Kidney epithelial cell (primary cell): ENCODE measurements at places on chromosomes 7 and 10. TPM values are rescaled to one million over a fixed set of nuclear protein-coding genes. Genes with fewer than 3 reads are reported as not detected.
A peak's percentile ranks its signal among the peaks of the same experiment; 100 is the strongest.

MACC1 gene
- 57.5 and 61.7 TPM in 2 replicates for total RNA-seq

GRCh38 chr7:34277016-34277802 is 371.9 kb downstream of the BMPER start:
- no peak for DNase-seq

DNA sequence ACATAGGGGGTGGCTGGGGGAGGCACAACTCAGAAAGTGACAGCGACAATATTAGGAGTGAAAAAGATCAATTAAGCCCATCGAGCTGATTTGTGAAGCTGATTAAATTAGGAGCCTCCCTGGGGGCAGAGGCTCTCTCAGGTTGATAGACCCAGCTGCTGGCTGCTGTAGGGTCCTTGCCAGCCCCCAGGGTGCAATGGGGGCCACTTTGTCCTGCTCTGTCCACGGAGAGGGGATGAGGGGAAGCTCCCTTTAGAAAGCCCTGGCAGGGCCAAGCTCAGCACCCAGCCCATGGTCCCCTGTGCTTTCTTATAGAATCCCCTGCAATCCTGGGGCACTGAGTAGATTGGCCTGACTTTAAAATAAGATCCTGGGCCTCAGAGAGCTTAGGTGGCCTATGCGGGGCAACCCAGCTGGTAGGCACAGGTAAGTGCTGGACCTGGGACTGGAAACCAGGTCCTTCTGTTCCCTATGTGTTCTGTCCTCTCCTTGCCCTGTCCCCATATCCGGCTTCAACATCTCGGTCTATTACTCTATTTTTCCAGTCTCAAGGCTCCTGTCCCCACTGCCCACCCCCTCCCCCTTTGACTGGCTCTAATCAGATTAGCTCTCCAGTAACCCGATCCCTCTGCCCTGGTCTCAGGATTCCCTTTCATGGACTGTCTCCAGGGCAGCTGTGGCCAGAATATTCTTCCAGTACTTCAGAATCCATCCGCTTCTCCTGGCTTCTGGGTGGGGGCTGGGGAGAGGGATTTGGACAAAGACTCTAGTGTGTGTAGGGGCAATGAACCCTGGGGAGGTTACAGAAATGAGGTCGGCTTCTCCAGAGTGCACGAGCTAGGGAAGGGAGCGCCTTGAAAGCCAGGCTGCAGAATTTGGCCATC is 259.6 kb downstream of the RPS24 start:
- DNase-seq = no peak

- DNase-seq = no peak
Observed at GRCh38 chr10:33183655-33184054, 150.8 kb downstream of the NRP1 start.

DNA sequence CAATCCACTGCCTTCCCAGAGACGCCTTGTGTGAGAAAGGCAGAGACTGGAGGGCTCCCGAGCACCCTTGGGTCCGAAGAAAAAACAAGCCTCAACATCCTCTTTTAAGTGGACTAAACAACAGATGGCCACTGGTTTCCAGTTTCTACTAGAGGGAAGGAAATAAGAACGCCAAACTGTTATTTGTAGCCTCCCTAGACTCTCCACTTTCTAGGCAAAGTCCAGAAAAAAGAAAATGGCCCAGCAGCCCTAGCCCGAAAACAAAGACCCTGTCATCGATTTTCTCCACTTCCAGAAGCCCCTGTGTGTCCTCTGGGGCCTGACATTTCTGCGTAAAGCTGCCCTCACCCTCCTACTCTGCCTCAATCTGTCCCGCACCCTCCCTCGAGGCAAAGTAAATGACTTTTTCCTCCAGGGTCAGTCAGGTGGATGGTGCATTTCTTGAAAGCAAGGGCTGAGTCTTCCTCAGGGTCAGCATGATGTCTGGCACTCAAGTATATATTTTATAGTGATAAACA is 6.0 kb downstream of the RGS10 start:
- DNase-seq = no peak

SH2D4B gene
- not detected in 2 replicates for total RNA-seq

- DNase-seq = no peak
Observed at GRCh38 chr7:6181136-6181535, 91.3 kb downstream of the CYTH3 start.

FEZF1 gene
- not detected in 2 replicates for total RNA-seq

- DNase-seq = no peak
Observed at GRCh38 chr7:50661345-50662040, 96.3 kb upstream of the DDC start.

DNA sequence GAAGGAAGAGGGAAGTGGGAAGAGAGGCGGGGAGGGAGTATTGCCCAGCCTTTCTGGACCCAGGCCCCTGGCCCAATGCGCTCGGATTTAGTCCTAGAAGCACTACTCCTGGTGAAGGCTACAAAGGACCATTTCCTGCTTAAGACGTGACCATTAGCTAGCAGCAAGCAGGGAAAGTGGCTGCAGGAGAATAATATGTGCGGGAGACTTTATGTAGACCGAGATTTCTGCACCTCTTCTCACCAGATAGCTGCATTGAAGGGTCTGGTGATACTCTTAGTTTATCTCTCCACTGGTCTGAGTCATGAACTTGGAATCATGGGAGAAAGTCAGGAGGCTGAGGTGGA is 3.1 kb downstream of the VAX1 start:
- DNase-seq = no peak

DNA sequence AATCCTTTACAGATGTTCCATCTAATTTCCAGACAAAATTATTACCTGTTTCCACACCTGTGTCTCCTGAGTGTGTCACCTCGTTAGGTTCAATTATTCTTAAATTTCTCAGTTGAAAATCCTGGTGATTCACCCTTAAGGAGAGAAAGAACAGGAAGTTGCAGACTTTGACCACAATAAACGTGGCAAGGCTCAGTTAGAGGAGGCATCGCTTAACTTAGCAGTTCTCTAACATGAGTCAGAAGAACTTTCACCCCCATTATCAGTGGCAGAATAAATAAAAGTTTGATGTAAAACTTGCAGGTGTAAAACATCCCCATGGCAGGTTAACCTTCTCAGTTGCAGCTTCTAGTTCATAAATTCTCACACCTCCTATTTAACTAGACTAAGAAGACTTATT is 8.3 kb downstream of the XPNPEP1 start:
- peak; percentile 86 for DNase-seq

GLI3 gene
- 6.2 and 7.3 TPM in 2 replicates for total RNA-seq

- peak; percentile 4 for DNase-seq
Observed at GRCh38 chr7:90337106-90337505, 9.4 kb upstream of the GTPBP10 start.

DNA sequence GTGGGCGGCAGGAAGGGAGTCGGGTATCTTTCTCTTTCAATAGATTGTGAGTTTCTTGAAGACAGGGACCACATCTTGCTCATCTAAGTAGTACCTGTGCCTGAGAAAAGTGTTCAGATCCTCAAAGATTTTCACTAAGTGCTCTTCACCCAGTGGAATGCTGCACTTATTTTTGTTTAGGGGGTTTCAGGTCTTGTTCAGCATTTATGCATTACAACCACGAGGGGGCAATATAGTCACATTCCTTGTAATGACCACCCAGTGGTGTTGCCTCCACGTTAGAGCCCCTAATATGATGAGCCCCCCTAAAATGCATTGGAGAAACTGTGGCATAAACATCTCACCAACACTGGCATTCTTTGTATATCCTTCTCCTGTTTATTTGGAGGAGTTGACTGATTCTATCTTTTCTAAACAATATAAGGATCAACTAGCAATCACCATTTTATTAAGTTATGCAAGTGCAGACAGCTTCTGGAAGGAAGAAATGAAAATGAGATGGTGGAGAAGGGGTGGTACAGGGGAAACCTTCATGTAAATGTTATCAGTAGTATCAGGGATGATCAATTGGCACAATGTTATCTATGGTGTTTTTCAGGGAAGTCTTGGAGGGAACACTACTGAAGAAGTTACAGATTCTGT is 3.1 kb upstream of the PAPSS2 start:
- no peak for DNase-seq

- DNase-seq = peak; percentile 95
Observed at GRCh38 chr7:48088559-48089045, 463 bp upstream of the UPP1 start.

DNA sequence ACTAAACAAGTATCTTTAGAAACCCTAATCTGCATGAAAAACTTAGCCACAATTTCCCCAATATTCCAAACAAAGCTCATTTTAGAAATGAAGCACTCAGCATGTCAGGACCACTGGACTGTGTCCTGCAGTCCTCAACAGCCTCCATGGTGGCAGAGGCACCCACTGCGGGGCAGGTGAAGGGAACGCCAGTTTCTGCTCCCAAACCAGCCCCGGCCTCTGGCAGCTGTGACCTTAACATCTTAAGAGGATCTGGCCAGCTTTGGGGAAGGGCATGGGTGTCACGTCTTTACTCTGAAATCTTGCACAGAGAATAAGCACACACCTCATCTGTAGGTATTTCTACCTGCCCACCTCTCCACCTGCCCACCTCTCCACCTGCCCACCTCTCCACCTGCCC is 262.7 kb downstream of the DNAJB6 start:
- DNase-seq = no peak

DNA sequence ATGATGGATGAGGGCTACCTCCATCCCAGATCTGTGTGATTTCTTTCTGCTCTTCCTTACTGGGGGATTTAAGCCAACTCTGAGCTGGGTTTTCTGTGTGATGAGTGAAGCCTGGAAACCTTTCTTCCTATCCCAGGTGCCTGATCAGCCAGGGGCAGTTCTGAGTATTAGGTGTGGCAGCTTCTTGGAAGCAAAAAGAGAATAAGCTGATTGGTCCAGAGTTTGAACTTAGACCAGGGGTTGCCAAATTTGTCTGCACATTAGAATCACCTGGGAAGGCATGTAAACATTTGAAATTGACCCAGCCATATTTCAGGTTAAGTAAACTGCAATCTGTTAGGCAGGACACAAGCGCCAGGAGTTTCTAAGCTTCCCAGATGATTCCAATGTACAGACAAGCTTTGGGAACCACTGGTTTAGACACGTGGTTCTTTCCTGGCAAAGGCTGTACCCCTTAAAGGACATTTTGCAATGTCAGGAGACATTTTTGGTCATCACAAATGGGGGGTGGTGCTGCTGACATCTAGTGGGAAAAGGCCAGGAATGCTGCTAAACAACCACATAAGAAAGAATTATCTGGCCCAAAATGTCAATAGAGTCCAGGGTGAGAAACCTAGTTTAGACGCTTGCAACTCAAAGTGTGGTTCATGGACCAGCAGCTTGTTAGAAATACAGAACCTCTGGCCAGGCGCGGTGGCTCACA is 160.5 kb upstream of the GHITM start:
- DNase-seq = no peak

DNA sequence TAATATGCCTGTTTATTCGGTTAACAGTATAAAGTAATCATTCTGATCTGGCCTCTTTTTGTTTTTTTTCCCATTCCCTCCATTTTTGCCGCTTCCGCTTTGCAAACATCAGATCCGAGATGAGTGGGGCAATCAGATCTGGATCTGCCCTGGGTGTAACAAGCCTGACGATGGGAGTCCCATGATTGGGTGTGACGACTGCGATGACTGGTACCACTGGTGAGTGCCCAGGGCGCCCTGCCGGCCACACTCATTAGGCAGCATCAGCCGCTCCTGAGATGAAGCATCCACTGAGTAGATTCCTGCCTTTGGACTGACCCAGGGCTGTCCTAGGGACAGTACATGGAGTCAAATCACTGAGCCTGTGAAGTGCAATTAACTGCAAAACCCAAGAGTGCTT is 40.9 kb upstream of the GATA3 start:
- DNase-seq = peak; percentile 32

DNA sequence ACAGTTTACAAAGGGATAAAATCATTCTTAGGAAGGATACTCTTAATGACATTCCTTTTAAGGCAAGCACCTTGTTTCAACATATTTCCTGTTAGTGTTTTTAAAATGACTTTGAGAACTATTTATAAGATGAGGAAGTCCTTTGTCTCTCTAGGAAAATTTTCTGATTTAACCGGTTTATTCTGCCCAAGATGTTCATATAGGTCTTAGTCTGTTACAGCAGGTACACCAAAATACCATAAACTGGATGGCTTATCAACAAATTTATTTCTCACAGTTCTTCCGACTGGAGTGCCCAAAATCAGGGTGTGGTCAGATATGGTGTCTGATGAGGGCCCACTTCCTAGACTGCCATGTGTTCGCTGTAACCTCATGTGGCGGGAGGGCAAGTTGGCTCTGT is 77.9 kb downstream of the GSAP start:
- no peak for DNase-seq

GRCh38 chr7:140230516-140230860 is 53.7 kb upstream of the KDM7A start:
- no peak for DNase-seq

GRCh38 chr7:17016402-17017010 is 134.7 kb upstream of the AGR3 start:
- DNase-seq = no peak
